Head of caudate nucleus (tissue), 42 donors: ENCODE measurements at places on chromosomes 1 and 21.

GRCh38 chr1:80293818-80294217, 1287.3 kb upstream of the ADGRL4 start:
- DNase-seq, result no peak

DNA sequence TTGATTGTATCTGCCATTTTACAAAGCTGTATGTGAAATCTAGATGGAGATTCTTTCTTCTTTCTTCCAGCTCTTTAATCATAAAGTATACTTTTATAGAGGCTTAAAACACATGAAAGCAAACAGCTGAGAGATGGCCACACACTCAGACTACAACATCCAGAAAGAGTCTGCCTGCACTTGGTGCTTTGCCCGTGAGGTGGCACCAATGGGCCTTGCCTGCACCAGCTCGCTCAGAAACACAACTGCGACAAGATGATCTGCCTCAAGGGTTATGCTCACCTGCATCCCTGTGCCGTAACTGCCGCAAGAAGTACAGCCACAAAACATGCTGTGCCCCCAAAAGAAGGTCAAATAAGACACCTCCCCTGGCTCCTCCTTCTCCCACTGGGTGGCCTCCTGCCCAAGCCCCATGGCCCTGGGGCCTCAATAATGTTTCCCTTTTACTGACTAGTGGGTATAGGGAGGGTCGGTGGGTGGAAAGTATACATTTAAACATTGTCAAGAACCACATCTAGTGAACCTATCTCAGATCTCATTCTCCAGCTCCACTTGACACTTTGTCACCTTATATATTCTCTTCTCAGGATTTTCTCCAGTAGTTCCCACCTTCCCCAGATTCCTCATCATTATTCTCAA, 66.7 kb upstream of the ANGPTL3 start:
- peak; percentile 72 for DNase-seq

DNA sequence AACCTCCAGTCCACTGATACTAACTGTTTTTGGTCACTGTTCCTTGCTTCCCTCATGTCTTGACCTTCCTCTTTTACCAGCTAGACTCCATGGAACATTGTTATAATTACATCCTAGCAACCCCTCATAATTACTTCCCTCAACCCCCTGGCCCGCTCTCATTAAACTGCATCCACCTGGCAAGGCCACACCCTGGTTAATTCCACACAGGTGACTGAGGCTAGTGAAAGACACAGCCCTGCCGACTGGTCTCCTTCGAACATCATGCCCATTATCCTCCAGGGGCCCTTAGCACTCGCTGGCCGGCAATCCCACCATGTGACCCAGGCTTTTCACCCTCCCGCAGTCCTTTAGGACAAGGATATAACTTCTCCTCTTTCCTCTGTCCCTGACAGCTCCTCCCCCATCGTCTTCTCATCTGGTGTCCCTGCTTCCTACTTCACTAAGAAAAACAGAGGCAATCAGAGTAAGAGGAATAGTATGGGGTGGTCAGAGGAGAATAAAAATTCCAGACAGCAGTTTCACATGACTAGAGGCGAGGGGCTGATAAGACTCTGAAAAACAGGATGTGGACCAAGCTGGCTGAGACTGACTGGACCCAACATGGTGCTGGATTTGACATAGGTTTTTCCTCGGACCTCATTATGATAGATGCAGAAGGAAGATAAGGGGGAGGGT, 8.8 kb upstream of the TENT5B start:
- DNase-seq, result no peak

DNA sequence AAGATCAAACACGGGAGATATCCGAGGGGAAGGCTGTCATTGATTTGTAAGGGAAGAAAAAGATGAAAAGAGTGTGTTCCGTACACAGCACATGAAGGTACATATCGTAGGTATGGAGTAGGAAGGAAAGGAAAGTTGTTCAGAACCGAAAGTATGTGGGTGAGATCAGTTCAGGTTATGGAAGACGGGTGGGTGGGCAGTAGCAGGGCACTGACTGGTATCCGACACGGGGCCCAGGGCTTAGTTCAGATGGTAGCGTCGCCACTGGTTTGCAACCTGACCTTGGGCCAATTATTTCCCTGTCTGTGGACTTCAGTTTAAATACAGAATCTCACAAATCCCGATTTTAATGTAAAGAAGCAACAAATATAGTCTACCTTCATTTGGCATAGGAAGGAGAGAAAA, 27.8 kb upstream of the A3GALT2 start:
- no peak for DNase-seq

DNA sequence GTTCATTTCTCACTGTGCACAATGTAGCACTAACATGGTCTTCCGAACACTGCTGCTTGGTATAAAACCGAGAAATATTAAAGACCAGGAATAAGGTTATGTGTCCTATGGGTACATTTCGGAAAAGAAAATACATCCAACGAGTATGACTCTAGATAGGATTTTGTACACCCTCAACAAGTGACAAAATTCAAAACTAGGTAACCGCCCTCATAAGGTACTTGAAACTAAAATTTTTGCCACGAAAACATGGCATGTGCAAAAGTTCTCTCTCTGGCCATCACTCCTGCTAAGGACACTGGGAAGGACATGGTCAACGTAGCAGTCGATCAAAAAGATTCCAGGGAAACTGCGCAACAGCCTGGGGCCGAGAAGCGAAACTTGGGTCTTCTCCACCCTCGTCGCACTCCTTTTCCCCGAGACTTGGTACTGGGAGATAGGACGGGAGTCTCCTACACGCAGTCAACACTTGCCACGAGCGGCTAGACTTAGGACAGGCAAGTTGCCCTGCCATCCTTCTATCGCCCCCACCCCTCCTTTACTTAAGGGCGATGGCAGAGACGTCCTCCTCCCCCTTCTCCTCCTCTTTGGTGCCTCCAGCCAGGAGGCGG, 338 bp upstream of the TOR1AIP1 start:
- peak; percentile 92 for DNase-seq

DNA sequence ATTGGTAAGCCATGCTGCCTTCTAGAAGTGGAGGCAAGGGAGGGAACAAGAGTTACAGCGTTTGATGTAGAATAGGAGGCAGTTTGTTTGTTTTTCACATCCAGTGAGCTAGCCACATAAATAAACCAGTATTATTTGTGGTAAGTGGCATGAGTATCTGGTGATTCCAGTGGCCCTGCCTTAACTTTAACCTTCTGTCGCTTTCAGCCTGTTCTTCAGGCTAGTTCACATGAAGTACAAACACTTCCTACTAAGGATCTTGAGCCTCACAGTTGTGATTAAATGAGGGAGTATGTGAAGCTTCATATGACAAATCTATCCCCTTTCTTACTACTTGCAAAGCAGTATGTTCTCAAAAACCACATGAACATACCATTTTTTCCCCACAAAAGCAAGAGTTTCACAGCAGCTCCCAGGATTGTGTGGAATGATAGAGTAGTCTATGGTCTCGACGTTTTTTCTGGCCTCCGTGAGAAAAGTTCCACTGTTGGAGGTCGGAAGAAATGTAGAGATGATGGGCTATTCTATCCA, 59.5 kb downstream of the PHACTR4 start:
- DNase-seq, result no peak

- no peak for DNase-seq
These were observed 35.9 kb downstream of the LYPLAL1 start for GRCh38 chr1:219209578-219209977.

GRCh38 chr1:165697491-165697880, 876 bp downstream of the ALDH9A1 start:
- DNase-seq, result no peak

GRCh38 chr1:189429610-189430009, 1048.1 kb downstream of the BRINP3 start:
- DNase-seq, result no peak

DNA sequence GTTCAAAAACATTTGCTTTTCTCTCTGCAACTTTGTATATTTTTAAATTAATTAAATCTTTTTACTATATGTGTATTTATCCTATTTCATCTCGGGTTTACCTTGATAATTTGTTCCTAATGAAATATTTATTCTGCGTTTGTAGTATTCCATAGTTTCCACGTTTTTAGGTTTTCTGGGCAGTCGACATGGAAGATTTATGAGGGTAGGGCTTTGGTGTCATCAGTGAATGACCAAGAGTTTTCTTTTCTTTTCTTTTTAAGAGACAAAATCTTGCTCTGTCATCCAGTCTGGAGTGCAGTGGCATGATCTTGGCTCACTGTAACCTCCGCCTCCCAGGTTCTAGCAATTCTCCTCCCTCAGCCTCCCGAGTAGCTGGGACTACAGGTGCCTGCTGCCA, 17.2 kb upstream of the ZNF669 start:
- no peak for DNase-seq

GRCh38 chr21:43331962-43332828, 94.7 kb downstream of the SIK1 start:
- peak; percentile 87 for DNase-seq

DNA sequence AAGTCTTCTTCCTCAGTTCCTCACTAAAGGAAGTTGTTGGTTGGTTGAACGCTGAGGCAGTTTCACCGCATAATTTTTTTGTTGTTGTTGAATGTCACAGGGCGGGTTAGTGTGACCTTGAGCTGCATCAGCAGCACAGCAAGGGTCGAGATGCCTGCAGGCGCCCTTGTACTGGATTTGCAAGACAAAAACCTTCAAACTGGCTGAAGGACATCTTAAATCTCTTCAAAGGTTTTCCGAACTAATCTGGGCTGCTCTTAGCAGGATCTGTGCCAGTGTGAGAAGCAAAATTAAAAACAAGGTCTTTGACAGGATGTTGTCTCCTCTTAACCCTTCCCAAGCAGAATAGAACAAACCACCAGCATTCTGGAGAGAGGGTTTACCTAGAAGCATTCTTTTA, 59.4 kb downstream of the NRIP1 start:
- no peak for DNase-seq

- DNase-seq, result no peak
These were observed 90.3 kb downstream of the LYST start for GRCh38 chr1:235776396-235776795.
